Cardiac septum (tissue), 1 donor: ENCODE measurements at places on chromosomes 6 and 20. TPM values are rescaled to one million over a fixed set of nuclear protein-coding genes. Genes with fewer than 3 reads are reported as not detected.

TRAPPC3L gene
- total RNA-seq: 0.16 TPM

HNF4A gene
- not detected for total RNA-seq

TREM2 gene
- total RNA-seq: 1.1 TPM

DNA sequence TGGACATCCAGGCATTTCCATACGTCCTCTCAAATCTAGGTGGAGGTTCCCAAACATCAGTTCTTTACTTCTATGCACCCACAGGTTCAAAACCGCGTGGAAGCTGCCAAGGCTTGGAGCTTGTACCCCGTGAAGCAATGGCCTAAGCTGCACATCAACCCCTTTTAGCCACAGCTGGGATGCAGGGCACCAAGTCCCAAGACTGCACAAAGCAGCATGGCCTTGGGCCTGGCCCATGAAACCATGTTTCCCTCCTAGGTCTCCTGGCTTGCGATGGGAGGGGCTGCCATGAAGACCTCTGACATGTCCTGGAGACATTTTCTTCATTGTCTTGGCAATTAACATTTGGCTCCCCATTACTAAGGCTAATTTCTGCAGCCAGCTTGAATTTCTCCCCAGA is 88.9 kb upstream of the CBLN4 start:
- no peak for DNase-seq

GRCh38 chr6:104322841-104323240 is 536.9 kb downstream of the HACE1 start:
- DNase-seq: no peak

DNA sequence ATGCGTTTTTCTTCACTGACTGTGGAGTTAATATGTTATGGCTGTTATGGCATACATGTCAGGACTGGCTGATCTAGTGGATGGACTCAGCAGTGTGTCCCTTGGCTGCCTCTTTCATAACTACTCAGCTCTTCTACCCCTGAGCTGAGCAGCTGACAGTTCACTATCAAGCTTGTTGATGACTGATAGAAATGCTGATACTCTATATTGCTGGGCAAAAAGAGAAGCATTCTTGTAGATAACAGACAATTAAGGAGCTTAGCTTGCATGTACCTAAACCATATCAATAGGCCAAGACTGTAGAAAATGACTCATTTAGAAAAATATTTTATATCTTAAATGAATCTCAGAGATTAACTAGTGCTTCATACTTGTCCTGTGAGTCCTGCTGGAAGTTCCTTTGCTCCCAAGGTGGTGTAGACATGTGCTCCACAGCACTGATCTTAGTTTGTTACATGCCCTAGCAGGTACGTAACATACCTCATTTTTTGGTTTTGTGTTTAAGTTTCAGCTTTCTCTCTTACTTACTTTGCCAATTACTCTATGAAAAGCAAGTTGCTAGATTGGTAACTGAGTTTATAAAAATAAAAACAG is 236.9 kb downstream of the GMDS start:
- DNase-seq: no peak
